ENCODE measurements at places on chromosomes 5 and 9. TPM values are rescaled to one million over a fixed set of nuclear protein-coding genes. Genes with fewer than 3 reads are reported as not detected.
A peak's percentile ranks its signal among the peaks of the same experiment; 100 is the strongest.

GRCh38 chr5:150167908-150168307 is 1.3 kb downstream of the CDX1 start:
- no peak for DNase-seq

DNA sequence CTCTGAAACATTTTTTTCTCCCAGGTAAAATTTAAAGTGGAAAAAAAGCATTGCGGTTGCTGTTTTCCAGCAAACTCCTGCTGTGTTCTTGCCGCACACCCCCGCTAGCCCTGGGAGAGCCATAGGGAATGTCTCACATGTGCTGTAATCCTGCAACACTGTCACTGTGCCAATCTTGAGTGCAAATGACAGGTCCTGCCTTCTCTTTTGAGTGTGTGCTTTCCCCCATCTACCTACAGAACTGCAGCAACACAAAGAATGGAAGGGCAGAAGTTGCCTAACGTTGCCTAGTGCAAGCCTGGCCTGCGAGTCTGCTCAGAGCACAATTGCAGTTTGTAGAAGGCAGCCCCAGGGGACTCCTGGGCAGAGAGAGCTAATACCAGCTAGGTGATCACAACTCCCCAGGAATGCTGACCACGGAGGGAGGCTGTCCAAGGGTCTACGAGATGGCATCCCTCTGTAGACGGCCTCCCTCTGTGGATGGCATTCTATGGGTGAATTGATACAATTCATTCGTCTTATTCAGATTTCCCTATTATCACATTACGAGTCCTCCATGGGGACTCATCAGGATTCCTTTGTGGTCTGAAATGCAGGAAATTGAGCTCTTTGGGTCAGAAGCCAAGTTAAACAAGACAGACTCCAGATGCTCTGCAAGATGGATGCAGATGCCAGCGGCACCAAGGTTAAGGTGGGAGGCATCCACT is 172.6 kb upstream of the S1PR3 start:
- DNase-seq: peak; percentile 36

- no peak for DNase-seq
Measured at GRCh38 chr5:159171274-159171673, 38.1 kb downstream of the RNF145 start.

- DNase-seq: no peak
Measured at GRCh38 chr5:109762821-109763220, 73.1 kb downstream of the MAN2A1 start.

The ACTBL2 gene
- total RNA-seq: not detected

The FOXD4L3 gene
- total RNA-seq: not detected

The MTX3 gene
- total RNA-seq: 10.3 TPM

The IL13 gene
- total RNA-seq: not detected

The FUBP3 gene
- 32.5 TPM for total RNA-seq
